Left cardiac atrium (tissue), 4 donors: ENCODE measurements at places on chromosomes 7 and 10. TPM values are rescaled to one million over a fixed set of nuclear protein-coding genes. Genes with fewer than 3 reads are reported as not detected.
A peak's percentile ranks its signal among the peaks of the same experiment; 100 is the strongest.

DNA sequence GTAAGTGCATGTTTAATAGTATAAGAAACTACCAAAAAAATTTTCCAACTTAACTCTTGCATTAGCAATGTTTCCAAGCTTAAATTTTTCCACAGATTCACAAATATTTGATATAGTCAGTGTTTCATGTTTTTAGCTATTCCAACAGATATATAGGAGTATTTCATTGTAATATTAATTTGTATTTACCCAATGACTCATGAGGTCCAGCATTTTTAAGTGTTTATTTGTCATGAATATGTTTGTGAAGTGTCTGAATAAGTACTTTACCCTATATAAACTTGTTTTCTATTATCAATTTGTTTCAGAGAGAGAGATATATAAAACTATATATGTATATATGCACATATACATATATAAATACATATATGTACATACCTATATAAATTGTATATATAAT is 71.0 kb downstream of the SEMA3D start:
- no peak for DNase-seq

SEC61A2 gene
- total RNA-seq: 13.8 TPM

- DNase-seq: no peak
Measured at GRCh38 chr10:101693651-101693977, 1.4 kb downstream of the FBXW4 start.

DNA sequence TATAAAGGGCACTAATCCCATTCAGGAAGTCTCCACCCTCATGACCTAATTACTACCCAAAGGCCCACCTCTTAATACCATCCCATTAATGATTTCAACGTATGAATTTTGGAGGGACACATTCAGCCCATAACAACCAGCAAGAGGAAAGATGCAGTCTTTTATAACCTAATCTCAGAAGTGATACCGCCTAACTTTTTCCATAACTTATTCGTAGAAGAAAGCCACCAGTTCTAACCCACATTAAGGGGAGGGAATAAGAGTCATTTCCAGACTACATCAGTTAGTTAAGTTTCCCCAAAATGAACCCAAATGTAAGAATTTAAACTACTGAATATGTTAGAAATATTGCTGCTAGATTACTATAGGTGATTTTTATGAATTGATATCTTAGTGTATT is 32.1 kb upstream of the LHFPL3 start:
- no peak for DNase-seq

DNA sequence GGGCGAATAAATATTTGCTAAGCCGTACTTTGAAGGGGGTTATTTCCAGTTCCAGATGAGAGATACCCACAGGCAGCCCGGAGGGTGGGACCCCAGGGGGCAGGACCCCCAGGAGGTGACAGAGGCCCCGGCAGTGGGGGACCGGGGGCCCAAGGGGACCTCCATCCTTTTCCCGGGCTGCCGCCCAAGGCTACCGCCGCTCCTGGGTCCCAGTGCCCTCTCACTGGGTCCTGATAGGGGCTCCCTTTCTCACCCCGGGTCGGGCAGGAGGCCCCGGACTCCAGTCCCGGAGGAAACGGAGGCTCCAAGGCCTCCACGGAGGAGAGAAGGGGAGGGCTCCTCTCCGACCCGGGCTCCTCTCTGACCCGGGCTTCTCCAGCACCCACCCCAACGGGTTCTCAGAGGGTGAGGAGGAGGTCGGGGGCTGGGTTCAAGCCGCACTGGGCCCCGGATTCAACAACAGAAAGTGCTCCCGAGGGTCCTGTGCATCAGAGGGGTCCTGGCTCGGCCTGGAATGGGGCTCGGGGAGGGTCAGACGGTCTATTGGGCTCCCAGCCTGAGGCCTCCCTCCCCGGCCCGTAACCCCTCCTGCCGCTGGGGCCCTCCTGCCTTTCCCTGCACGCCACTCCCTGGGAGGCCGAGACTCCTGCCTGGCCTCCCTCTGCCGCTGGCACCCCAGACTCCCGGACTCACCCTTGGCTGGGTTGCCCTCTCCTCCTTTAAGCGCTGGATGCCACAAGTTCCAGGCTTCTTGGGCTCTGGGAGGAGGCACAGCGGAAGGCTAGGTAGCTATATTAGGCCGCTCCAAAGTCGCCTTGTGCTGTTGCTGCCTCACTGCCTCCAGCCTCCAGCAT is 62.5 kb downstream of the ZNF37A start:
- no peak for DNase-seq

DNA sequence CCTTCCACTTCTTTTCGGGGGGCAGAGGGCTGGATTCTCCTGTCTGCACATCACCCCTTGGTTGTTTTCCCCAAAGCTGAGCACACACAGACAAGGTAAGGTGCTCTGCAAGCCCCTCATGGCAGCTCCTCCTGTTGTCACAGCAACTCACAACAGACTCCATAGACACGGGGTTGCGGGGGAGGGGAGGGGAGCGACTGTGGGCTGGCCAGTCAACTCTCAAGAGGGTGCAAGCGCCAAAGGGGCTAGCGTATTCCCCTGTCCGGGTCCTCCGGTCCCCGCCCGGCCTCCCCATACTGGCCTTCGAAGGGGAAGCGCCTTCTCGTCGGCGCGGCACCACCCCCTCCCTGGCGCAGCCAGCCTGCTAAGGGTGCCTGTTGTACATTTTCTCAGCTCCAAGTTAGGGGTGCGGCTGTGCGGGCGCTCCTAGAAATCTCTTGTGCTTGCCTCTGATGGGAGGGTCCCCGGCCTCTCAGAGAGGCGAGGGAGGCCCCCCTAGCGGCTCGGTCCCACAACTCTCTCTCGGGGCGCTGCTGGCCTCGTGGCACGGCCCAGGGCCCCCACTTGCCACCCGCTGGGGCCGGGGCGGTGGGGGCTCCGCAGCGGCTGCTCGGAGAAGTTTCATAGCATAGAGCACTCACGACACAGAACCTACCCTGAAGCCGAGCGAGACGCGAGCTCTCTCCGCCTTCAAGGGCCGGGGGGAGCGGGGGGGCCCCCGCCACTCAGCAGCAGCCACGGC is 498 bp downstream of the RHOBTB1 start:
- DNase-seq: peak; percentile 74

- DNase-seq: peak; percentile 36
Measured at GRCh38 chr7:112160130-112160770, 45.9 kb downstream of the DOCK4 start.

DNA sequence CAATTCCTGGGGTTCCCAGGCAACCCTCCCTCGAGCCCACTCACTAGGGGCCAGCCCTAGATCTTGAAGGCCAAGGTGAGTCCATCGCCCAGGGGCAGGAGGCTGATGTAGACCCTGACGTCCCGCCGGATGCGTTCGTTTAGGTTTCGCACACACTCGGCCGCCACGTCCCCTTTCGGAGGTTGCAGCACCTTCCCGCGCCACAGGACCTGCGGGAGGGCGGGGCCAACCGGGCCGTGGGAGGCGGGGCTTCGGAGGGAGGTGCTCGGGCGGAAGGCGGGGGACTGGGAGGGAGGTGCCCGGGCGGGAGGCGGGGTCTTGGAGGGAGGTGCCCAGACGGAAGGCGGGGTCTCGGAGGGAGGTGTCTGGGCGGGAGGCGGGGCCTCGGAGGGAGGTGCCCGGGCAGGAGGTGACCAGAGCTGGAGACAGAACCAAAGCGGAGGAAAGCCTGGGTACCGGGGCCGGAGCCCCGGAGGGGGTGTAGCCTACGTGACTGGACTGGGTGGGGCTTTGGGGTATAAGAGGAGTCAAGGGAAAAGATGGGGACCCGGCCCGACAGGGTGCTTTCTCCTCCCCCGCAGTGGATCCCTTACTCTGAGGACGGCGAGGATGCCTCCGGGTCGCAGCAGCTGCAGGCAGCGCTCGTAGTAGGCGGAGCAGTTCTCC is 1.6 kb downstream of the COMTD1 start:
- DNase-seq: peak; percentile 93

GRCh38 chr10:108244443-108245228 is 1080.1 kb upstream of the SORCS1 start:
- no peak for DNase-seq

GRCh38 chr10:132151286-132151950 is 35.3 kb upstream of the DPYSL4 start:
- DNase-seq: no peak

TFR2 gene
- total RNA-seq: 0.79 TPM

GRCh38 chr7:55510621-55511020 is 61.7 kb downstream of the VOPP1 start:
- no peak for DNase-seq

DNA sequence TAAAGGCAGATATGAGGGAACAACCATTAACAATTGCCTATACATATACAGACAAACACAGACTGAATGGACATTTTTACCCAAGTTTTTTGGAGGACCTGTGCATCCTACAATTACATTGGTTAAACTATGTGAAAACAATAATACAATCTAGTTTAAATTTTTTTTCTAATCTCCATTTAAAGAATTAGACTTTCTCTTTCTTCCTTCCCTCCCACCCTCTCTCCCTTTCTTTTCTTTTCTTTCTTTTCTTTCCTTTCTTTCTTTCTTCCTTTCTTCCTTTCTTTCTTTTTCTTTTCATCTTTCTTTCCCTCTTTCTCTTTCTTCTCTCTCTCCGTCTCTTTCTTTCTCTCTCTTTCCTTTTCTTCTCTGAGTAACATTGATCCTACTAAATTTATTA is 183.7 kb downstream of the HDAC9 start:
- no peak for DNase-seq

- no peak for DNase-seq
Measured at GRCh38 chr7:134298902-134299683, 17.6 kb downstream of the SLC35B4 start.
